ENCODE measurements at places on chromosomes 2 and 18.
A peak's percentile ranks its signal among the peaks of the same experiment; 100 is the strongest.

- no peak for DNase-seq
Measured at GRCh38 chr18:36718705-36719328, 110.0 kb downstream of the TPGS2 start.

GRCh38 chr2:96336104-96336775 lies 674 bp downstream of the NCAPH start:
- DNase-seq, result no peak

DNA sequence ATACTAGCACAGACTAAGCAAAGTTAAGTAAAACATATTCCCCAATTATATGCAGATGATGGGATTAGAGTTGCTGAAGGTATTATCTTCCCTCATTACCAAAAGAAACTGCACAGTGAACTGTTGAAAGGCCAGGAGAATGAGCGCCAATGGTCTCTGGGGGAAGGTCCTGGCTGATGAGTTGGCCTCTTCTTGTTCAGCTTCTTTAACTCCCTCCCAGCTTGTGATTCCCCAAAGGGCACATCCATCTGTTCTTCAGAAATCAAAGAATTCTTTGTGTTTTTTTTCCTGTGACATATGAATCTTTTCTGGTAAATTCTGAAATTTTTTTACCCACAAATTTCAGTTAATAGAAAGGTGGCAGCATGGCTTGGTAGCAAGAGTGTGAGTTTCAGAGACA lies 667.6 kb downstream of the CNTNAP5 start:
- DNase-seq, result no peak

DNA sequence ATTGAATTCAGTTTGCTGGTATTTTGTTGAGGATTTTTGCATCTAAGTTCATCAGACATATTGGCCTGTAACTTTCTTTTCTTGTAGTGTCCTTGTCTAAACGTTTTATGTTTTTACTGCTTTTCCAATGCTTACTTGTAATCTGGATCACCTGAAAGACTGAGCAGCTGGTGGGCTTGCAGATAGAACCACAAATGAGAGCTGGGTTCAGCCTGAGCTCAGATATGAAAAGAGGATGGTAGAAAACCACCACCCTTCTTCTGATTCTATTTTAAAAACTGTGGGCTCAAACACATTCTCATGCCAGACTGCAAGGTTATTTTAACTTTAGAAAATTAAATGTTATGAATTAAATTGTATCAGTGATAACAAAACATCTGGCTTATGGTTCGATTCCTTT lies 70.8 kb downstream of the DDX18 start:
- DNase-seq, result no peak

- no peak for DNase-seq
Measured at GRCh38 chr2:220417503-220417902, 790.1 kb downstream of the SLC4A3 start.

- no peak for DNase-seq
Measured at GRCh38 chr18:68394705-68395104, 320.2 kb downstream of the TMX3 start.

GRCh38 chr2:61016392-61017002 lies 1.0 kb upstream of the PEX13 start:
- DNase-seq, result no peak

- no peak for DNase-seq
Measured at GRCh38 chr2:8956774-8957173, 46.7 kb downstream of the MBOAT2 start.

DNA sequence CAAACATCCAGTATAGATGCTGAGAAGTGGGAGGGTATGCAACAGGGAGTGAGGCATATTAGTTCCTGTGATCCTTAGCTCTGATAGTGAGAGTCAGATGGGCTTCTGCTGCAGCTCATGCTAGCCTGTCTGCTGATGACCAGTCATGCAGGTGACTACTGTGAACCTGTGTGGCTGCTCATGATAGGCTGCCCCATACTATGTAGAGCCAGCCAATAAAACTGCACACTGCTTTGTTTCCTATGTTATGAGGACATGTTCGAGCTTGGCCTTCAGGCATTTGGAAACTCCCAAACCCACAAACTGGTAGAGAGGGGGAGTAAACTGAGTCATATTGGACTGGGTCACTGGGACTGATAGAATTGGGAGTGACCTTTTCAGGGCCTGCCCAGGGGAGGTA lies 20.1 kb upstream of the SERPINE2 start:
- DNase-seq, result no peak

GRCh38 chr2:196177124-196177523 lies 5.7 kb upstream of the STK17B start:
- no peak for DNase-seq

GRCh38 chr2:111904726-111905474 lies 6.5 kb downstream of the MERTK start:
- no peak for DNase-seq

GRCh38 chr2:239216614-239217273 lies 184.1 kb downstream of the HDAC4 start:
- no peak for DNase-seq

GRCh38 chr2:85066874-85067351 lies 66.3 kb upstream of the TCF7L1 start:
- peak; percentile 39 for DNase-seq

DNA sequence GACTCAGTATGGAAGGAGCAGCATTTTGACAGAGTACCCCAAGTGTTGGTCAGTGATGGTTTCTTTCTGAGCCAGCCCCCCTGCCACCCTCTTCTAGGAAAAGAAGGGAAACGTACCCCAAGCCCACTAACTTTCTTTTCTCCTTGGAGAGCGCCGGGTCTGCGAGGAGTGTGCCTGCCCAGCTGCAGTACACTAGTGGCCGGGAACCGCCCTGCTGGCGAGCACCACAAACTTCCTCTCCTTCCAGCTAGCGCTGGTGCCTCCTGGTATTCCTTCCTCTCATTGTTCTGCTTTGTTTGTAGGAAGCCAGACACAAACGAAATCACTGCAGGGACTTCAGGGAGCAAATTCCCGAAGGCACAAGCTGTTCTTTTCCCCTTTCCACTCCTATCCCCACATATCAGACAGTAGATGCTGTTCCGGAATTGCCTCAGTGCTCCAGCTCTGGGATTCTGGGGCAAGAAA lies 1.8 kb downstream of the CCDC85A start:
- peak; percentile 29 for DNase-seq

DNA sequence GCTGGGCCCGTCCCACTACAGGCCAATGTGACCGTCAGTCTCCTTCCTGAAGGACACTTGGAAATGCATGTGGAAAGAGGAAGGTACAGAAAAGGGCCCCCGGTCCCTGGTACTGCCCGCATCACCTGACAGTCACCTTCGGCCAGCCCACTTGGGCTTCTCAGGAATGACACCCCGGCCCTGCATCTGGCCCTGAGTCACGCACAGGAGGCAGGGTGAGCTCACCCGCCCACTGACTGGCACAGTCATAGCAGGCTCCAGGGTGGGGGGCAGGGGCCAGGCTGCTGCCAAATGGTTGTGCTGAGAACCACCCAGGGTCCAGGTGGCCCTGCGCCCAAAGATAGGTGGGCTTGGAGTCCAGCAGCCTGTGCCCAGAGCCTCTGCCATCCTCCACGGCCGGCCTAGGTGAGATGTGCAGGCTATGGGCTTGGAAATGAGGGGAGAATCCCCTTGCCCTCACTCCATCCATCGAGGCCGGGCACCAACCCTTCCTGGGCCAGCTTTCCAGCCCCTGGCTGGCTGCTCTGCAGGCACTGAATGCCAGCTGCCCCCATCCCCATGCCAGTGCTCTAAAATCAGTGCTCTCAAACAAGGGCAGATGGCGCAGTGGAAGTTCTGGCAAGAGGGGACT lies 14.1 kb downstream of the EMX1 start:
- no peak for DNase-seq

DNA sequence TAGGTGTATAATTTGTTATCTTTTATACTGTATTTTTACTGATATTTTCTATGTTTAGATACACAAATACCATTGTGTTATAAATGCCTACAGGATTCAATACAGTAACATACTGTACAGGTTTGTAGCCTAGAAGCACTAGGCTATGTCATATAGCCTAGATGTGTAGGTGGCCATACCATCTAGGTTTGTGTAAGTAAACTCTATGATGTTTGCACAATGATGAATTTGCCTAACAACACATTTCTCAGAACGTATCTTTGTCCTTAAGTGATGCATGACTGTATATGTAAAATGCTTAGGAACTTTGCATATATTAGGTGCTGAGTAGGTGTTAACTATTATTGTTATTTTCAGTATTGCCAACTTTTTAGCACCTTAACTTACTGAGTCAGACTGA lies 17.3 kb downstream of the UNC80 start:
- DNase-seq, result no peak

GRCh38 chr2:9993488-9994165 lies 42.1 kb downstream of the GRHL1 start:
- no peak for DNase-seq

- DNase-seq, result no peak
Measured at GRCh38 chr2:176157499-176158185, 535 bp downstream of the HOXD3 start.

DNA sequence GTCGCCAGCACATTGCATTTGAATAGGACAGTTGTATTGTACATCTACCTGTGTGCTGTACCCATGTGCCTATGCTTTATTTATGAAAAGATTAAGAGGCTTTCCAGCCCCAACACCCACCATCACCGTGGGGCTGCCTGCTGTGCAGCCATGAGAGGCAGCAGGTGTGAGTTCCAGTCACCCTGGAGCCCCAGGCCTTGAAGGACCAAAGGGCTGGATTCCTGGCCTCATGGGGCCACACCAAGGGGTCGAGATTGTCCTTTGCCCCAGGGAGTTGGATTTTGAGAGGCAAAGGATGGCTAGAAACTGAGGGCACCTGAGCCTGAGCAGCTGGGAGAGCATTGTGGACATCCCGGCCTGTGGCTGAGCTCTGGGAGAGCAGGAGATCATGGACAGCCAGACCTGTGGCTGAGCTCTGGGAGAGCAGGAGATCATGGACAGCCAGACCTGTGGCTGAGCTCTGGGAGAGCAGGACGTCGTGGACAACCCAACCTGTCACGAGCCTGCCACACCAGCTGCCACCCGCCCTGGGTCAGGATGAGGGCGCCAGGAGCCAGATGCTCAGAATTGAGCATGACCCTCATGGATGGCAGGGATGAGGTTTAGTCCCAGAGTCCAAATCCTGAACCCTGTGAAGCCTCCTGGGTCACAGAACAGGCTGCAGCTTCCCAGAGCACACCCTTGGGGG lies 182.5 kb upstream of the RAB6C start:
- DNase-seq, result no peak

- DNase-seq, result no peak
Measured at GRCh38 chr2:236955521-236956030, 130.1 kb upstream of the COPS8 start.

GRCh38 chr2:74206180-74206688 lies 7.8 kb downstream of the MTHFD2 start:
- DNase-seq, result no peak

All from Caki2 (cell line).